Osteoblast (primary cell): ENCODE measurements at places on chromosomes 16 and 17.

GRCh38 chr17:41486809-41487530 is 2.7 kb downstream of the KRT36 start:
- DNase-seq = no peak

- DNase-seq = no peak
Measured at GRCh38 chr17:15238057-15238456, 27.1 kb downstream of the PMP22 start.

- peak; percentile 80 for DNase-seq
Measured at GRCh38 chr16:66904846-66905632, 13.6 kb downstream of the CDH16 start.

GRCh38 chr16:86349338-86349900 is 160.9 kb upstream of the FOXF1 start:
- DNase-seq = no peak

DNA sequence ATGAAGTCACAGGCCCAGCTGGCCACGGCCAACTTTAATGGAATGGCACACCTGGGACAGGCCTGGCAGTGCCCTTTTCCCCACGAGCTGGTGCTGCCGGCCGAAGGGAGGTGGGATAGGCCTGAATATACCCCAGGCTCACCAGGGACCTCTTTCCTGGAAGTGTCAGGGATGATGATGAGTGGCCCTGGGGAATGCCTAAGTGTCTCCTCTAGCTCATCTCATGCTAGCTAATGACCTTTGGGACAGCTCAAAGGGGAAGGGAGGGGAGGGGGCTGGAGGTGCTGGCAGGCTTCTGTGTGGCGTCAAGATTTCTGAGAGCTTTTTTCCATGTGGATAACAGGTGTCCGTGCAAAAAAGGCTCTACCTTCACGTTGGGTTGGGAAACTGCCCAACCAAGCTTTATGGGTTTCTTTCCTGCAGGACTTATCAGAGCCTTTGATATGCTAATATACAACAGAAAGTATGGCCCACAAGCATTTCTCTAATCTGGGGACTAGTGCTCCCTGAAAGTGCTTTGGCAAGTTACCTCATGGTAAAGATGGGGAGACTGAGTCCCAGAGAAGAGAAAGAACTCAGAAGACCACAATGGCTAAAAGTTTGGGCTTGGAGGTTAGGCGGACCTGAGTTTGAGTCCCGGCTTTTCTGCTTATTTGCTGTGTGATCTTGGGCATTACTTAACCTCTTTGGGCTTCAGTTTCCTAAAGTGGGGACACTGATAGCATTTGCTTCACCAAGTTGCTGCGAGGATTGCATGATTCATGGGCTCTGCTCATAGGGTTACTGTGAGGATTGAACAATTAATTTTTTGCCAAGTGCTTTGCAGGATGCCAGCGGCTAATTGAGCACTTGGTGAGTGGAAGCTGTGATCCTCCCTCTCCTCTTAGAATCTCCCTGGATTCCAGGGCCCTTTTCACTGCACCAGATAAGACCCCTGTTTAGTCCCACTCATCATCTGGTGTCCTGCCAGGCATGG is 14.0 kb downstream of the ADGRG1 start:
- no peak for DNase-seq

GRCh38 chr17:17361867-17362539 is 58.8 kb downstream of the NT5M start:
- DNase-seq = peak; percentile 39

DNA sequence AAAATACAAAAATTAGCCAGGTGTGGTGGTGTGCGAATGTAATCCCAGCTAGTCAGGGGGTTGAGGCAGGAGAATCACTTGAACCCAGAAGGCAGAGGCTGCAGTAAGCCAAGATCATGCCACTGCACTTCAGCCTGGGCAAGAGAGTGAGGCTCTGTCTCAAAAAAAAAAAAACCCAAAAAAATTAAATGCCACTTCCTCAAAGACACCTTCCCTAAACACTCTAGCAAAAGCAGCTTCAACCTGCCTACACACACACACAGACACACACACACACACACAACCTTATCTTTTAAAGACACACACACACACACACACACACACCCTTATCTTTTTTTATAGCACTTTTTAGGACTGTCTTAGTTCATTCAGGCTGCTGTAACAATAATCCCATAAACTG is 201.7 kb upstream of the PSMD7 start:
- DNase-seq = no peak

DNA sequence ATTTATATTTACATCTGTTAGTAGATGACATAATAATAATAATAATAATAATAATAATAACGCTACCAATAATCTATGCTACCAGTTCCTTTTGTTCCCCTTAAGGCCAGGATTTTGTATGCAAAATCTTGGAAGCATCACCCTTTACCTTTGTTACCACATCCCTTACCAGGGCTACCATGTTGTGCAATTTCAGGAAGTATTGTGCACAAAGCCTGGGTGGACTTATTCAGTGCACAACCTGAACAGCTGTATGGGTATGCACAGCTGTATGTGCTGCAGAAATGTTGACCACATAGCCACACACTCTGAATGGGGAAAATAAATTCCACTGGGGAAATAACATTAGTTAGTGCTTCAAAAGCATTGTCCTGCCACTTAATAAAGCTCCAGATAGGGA is 19.9 kb upstream of the CALB2 start:
- DNase-seq = no peak

- DNase-seq = no peak
Measured at GRCh38 chr17:21125862-21126261, 902 bp upstream of the DHRS7B start.

DNA sequence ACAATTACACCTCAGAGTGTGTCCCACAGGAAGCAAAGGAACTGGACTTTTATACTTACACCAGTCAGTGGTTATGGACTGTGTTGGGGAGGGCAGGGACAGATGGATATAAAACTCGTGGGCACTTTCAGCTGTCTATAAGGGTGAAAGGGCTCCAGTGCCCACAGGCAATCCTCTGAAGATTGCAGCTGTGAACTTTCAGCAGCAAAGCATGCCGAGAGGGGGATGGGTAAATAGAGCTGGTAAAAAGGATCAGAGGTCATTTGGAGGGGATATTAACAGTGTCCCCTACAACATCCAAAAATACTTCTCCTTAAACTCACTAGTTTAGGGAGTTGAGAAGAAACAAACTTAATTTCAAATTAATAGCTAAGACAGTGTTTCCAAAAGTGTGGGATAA is 13.3 kb upstream of the RFWD3 start:
- no peak for DNase-seq

DNA sequence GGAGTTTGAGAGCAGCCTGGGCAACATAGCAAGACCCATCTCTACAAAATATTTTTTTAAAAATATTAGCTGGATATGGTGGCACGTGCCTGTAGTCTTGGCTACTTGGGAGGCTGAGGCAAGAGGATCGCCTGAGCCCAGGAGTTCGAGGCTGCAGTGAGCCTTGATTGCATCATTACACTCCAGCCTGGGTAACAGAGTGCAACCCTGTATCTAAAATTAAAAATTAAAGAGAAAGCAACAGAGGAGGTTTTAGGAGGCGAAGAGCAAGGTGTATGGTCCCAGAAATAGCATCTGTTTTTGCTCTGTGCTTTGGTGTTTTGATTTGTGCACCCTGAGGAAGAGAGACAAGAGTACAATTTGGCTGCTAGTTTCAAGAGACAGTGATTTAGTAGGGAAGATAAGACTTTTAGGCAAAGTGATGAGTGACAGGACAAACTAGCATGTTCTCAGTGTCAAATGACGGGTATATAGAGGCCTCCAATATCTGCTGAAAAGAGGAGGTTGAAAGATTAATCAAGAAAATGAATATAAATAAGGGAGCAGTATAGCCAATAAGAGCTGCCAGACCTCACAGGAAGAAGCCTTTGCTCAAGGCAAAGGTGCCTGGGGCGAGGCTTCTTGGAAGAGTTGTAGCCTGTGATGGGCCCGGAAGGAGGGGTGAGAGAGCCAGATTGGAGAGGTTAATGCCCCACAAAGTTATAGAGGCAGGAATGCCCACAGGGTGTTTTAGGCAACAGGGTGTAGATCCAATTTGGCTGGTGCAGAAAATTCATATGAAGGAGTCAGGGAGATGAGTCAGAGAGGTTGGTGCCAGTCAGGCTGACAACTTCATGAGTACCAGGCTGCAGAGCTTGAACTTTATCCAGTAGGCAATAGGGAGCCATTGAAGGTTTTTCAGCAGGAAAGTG is 11.4 kb downstream of the HLF start:
- DNase-seq = no peak

GRCh38 chr16:14249291-14250032 is 178.3 kb downstream of the MRTFB start:
- DNase-seq = peak; percentile 74
